Stimulated activated CD4-positive, alpha-beta T cell treated with anti-CD3 and anti-CD28 coated beads, Interleukin-2, amount 100 ng/mL, for 48 hours (primary cell): ENCODE measurements at places on chromosomes 7 and 10.

GRCh38 chr7:91285696-91286355 lies 21.6 kb downstream of the FZD1 start:
- DNase-seq = no peak

GRCh38 chr7:95723583-95724180 lies 48.7 kb upstream of the DYNC1I1 start:
- DNase-seq = no peak

GRCh38 chr10:1043532-1043995 lies 5.4 kb downstream of the IDI1 start:
- DNase-seq = no peak

GRCh38 chr10:34690383-34691049 lies 124.6 kb downstream of the PARD3 start:
- no peak for DNase-seq

DNA sequence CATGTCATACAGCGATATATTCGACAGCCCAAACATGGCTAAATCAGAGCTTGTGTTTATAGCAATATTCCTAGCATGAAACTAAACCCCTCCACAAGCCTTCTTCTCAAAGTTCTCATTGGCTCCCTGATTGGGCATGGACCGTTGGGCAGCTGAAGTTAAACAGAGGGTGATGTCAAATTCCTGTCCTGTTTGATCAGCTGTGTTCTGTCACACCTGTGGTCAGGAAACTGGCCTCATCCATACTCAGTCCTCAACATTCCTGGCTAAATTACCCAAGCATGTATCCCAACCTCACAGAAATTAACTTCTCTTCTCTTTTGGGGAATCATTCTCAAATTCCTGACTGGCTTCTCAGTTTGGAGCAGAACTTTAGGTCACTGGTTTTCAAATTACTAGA lies 107.9 kb downstream of the ODAD2 start:
- no peak for DNase-seq

- no peak for DNase-seq
Measured at GRCh38 chr7:256981-257646, 32.9 kb upstream of the FOXL3 start.
